Activated B cell treated with CpG ODN at 0.5 μM for 24 hours (primary cell): ENCODE measurements at places on chromosomes 13 and 19. TPM values are rescaled to one million over a fixed set of nuclear protein-coding genes. Genes with fewer than 3 reads are reported as not detected.

Gene ONECUT3
- not detected in 2 replicates for total RNA-seq

Gene ANKLE1
- 7.9 and 9.1 TPM in 2 replicates for total RNA-seq

Gene ANGPTL8
- not detected in 2 replicates for total RNA-seq

Gene ZNF541
- total RNA-seq, result not detected in 2 replicates

Gene MOB3A
- 179 and 189 TPM in 2 replicates for total RNA-seq

Gene NDUFB7
- total RNA-seq, result 108 and 129 TPM in 2 replicates

Gene SRRM5
- 0.29 and 0.42 TPM in 2 replicates for total RNA-seq

Gene DEDD2
- total RNA-seq, result 26.1 and 29.0 TPM in 2 replicates

Gene UBXN6
- 54.3 and 58.2 TPM in 2 replicates for total RNA-seq

Gene IRGC
- not detected in 2 replicates for total RNA-seq

Gene CALR3
- not detected in 2 replicates for total RNA-seq

Gene SYNGR4
- total RNA-seq, result not detected in 2 replicates

Gene SIGLEC12
- not detected in 2 replicates for total RNA-seq

Gene TSEN34
- total RNA-seq, result 15.0 and 19.4 TPM in 2 replicates

Gene CEACAM1
- 7.1 and 9.4 TPM in 2 replicates for total RNA-seq

Gene ADAMTS10
- 0.17 and 0.33 TPM in 2 replicates for total RNA-seq

Gene ZNF44
- total RNA-seq, result 20.6 and 26.4 TPM in 2 replicates

Gene CYP2A7
- total RNA-seq, result not detected in 2 replicates

Gene LRRC63
- 0.10 TPM in 1 of 2 replicates, not detected in the other for total RNA-seq

Gene ATP1A3
- total RNA-seq, result 1.4 and 1.8 TPM in 2 replicates

Gene OR4F17
- 0.29 and 0.82 TPM in 2 replicates for total RNA-seq

Gene POSTN
- total RNA-seq, result not detected in 2 replicates

Gene ZNF443
- total RNA-seq, result 3.5 and 3.6 TPM in 2 replicates

Gene TNFRSF19
- not detected in 2 replicates for total RNA-seq
